NCI-H1930 (cell line): ENCODE measurements at places on chromosomes 13 and 19.

GRCh38 chr13:106115081-106115480 lies 420.4 kb downstream of the EFNB2 start:
- no peak for DNase-seq

GRCh38 chr19:50173127-50173526 lies 10.0 kb upstream of the IZUMO2 start:
- no peak for DNase-seq

GRCh38 chr13:28411831-28412353 lies 83.0 kb downstream of the FLT1 start:
- DNase-seq: no peak

DNA sequence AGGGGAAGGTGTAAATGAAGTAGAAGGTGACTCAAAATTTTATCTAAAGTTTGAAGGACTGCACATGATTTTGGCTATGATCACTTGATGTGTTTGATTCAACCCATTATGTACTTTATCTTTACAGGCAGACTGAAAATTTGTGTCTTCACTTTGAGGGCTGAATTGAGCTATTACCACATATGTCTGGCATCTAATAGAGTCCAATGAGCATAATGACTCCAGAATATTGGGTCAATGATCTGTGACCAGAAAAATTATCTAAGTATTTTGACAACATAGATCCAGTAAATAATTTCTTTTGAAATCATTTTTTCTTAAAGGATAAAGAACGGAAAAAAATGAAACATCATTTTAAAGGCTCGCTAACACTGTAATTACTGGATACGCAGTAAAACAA lies 2810.0 kb downstream of the PCDH9 start:
- no peak for DNase-seq

GRCh38 chr13:45941261-45941660 lies 89.7 kb upstream of the SIAH3 start:
- DNase-seq: no peak

DNA sequence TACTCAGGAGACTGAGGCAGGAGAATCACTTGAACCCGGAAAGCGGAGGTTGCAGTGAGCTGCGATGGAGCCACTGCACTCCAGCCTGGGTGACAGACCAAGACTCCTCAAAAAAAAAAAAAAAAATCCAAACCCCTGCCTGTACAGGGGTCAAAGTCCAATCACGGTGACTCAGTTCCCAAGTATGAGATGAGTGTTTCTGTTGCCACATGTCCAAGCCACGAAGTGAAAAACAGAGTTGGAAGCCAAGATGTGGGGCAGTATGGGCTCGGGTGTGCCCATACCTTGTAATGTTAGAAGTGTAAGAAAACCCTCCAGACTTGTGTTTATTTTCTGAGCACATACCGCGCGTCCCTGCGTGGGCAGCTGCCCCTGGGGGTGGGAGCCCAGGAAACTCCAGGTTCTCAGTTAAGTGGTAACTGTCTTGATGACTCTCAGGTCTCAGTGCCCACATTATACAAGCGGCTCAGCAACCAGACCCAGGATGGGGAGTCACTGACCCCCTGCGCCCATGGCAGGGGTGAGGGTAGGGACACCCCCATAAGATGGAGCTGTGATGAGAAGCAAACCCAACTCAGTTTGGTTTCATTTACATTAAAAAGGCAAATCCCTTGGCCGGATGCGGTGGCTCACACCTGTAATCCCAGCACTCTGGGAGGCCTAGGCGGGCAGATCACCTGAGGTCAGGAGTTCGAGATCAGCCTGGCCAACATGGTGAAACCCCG lies 1.2 kb upstream of the GPX4 start:
- DNase-seq: no peak

GRCh38 chr19:33224694-33225457 lies 774 bp downstream of the SLC7A10 start:
- DNase-seq: no peak

GRCh38 chr13:51148223-51148951 lies 37.3 kb upstream of the C13orf42 start:
- no peak for DNase-seq

DNA sequence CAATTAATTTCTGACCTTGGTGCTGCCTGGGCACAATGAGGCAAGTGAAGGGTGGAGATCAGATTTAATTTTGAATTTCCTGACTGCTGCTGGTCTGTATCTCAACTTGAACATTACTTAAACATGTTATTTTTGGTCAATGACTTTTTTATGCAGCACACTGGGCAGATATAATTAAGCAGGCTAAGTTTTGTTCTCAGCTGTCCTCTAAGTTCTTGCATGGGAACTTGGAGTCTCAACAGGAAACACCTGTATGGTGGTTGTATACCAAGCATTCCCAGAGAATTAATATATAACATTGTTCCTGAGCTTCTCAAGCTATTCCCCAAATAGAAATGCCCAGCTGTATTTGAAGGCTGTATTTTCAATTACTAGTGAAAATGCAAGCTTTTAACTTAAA lies 113.5 kb upstream of the EDNRB start:
- no peak for DNase-seq

DNA sequence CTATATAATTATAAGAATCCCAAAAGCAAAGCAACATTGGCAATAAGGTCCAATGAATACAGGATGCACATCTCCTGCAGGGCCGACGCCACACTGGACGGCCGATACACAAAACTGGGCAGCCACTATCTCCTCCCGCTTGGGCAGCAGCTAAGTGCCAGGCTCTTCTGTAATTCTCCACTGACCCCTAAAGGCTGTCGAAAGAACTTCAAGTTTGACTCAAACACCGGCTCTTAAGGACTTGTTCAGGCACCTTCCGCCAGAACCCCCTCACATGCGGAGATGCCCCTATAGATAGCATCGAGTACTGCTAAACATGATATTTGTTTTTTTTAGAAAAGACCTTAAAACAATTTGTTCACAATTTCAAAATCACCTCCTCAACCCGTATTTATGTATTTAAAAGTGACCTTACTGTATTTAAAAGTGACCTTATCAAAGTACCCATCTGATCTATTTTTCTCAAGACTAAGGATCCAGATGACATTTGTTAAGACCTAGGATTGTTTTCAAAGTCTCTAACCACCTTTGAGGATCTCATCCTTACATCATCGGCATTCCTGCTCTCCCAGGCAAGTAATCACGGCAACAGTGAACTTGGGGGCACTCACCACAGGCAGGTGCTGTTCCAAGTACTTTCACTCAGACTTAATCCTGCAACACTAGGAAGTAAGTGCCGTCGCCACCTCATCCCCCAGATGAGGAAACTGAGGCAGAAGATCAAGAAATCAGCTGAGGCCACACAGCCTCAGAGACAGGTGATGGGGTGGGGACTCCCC lies 77.8 kb downstream of the TUBGCP3 start:
- peak; percentile 58 for DNase-seq

- DNase-seq: no peak
Observed at GRCh38 chr19:55220525-55220924, 8.0 kb downstream of the TMEM86B start.

GRCh38 chr13:75194717-75195462 lies 287.1 kb downstream of the TBC1D4 start:
- DNase-seq: no peak

DNA sequence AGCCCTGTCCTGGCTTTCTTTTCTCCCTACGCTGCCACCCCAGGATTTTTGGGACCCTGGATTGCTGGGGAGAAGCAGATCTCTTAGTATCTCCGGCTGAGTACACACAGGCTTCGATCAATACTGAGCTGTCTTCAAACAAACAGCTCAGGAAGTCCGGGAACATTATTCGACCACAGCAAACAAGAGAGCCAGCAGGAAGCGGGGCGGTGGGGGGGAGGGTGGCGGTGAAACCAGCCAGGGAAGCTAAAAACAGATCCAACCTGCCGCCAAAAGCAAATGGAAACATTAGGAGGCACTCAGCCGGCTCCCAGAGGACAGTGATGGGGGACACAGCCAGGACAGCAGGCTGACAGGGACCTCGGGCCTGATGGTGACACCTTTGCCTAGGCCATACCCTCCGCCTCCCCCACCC lies 12.2 kb upstream of the BCAM start:
- no peak for DNase-seq

DNA sequence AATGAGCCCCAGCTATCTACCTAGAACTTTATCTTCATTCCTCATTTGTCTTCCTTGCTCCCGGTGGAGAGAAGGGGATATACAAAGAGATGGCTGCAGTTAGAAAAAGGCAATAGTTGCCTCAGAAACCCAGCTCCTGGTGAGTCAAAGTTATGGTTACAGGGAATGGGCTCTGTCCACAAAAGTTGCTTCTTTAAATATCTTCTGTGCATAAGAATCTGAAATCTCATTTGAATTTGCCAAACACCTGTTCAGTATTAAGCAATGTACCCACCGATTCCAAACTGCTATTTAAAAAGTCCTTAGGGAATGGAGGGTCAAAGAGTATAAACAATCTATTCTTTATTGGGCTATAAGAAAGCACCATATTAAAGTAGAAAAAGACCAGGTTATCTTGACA lies 48.4 kb downstream of the DCLK1 start:
- DNase-seq: no peak

DNA sequence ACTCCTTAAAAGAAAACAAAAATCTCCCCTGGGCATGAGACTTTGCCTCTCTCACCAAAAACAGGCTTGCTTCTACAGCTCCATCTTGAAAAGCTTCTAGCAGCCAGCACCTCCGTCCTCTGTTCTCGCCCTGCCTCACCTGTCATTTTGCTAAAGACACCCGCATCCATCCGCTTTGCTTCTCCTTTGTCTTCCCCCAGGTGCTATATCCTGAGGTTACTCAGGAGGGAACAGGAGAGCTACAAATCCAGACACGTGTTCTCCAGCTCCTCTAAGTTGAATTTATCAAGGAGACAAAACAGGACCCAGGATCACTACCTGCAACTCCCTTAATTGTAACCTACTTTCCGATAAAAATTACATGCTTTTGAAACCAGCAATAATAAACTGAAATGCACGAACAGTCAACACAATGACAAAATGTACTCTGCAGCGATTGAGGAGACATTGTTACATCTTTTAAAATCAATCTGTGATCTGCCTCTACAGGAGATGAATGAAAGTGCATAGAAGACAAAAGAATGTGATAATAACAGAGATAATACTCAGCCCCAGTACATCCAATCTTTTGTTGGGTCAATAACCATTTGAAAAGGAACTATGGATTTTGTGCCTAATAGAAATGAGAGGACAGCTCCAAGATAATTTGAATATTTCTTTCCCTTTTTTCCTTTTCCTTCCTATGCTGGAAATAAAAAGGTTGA lies 221.2 kb downstream of the DCLK1 start:
- no peak for DNase-seq

DNA sequence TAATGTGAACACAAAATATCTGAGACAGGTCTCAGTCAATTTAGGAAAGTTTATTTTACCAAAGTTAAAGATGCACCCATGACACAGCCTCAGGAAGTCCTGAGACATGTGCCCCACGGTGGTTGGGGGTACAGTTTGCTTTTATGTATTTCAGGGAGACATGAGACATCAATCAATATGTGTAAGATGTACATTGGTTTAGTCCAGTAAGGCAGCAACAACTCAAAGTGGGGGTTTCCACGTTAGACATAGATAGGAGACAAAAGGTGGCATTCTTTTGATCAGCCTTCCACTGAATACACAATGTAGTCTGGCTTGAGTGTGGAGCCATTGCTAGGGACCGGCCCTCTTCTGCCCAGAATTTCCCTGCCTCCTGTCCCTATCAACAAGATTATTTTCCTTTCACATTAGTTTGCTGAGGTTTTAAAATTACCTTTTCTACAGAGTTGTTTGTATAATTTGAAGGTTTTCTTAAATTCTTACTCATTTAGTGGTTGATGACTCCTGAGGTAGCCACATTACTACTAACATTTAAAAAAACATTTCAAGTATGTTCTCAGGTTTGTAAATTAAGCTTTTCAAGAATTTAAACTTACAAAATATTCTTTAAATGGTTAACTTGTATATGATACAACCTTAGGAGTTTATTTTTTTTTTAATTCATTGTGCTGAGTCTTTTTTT lies 33.2 kb downstream of the RNASEH2B start:
- DNase-seq: no peak

DNA sequence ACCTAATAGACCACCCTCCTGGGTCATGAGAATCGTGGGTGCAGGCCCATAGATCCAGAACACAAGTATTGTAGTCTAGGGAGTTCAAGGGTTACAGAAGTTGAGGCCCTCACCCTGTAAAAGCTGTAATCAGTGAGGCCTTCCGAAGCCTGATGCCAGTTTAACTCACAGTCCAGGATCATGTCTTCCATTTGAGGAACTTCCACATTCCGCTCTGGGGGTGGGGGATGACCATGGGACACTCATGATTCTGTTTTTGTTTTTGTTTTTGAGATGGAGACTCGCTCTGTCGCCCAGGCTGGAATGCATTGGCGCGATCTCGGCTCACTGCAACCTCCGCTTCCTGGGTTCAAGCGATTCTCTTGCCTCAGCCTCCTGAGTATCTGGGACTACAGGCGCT lies 1.7 kb upstream of the RASIP1 start:
- no peak for DNase-seq

- DNase-seq: no peak
Observed at GRCh38 chr13:110327051-110327721, 20.1 kb downstream of the COL4A2 start.

DNA sequence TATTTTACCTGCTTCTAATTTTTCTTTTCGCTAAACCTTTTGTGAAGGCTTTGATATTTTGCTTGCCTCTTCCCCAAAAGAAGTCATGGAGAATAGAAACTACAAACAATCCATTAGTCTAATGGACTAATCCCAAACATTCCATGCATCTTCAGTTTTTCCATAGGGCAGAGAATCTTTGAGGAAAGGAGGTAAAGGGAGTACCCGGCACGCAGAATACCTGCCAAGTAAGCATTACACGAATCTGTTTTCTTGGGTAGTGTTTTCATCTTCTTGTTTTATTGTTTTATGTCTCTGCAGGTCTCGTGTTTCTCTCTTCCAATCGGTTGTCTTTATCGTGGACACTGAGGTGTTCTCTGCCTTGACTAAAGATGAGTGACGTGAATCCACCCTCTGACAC lies at the start of gene NLRP8:
Gene NLRP8 (plus strand): TSS at position 301 of the 400 bp plus-strand sequence.
- DNase-seq: no peak

DNA sequence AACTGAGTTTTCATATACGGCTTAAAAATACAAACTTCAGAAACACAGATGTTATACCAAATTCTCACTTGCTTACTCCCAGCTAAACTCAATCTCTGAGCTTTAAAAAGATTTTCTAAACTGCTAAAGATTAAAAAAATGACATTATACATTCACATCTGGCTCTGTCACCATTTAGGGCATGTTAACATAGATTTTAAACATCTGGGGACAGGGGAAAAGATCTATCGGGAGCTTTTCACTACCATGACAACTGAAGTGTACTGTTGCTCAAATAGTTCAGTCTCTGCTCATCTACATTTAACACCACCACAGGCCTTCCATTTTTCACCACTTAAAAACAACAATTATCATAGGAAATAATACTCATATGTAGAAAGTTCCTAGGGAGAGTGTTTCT lies 190.8 kb downstream of the ENOX1 start:
- no peak for DNase-seq

GRCh38 chr13:44287958-44288357 lies 85.7 kb upstream of the SERP2 start:
- no peak for DNase-seq

- no peak for DNase-seq
Observed at GRCh38 chr13:39554371-39554770, 48.6 kb downstream of the LHFPL6 start.
